Vagina (tissue), 2 donors: ENCODE measurements at places on chromosomes 13 and 19. TPM values are rescaled to one million over a fixed set of nuclear protein-coding genes. Genes with fewer than 3 reads are reported as not detected.

DNA sequence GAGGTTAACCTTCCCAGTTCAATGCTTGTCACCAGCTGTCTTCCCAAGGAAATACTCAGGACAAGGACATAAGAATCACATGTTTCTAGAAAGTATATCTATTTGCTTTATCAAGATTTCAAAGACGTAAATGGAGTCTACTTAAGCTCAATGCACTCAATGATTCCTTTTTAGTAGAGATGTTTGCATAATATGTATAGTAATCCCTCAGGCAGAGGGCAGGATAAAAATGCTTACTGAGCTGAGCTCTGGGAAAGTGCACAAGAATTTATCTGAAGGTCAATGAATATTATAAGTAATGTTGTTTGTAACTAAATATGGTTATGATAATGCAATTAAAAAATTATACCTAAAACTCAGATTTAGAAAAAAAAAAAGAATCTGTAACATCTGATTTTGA, 1309.4 kb upstream of the SLC10A2 start:
- no peak for DNase-seq

The PRSS57 gene
- total RNA-seq = not detected

The CYP2A7 gene
- total RNA-seq = 4.9 TPM

DNA sequence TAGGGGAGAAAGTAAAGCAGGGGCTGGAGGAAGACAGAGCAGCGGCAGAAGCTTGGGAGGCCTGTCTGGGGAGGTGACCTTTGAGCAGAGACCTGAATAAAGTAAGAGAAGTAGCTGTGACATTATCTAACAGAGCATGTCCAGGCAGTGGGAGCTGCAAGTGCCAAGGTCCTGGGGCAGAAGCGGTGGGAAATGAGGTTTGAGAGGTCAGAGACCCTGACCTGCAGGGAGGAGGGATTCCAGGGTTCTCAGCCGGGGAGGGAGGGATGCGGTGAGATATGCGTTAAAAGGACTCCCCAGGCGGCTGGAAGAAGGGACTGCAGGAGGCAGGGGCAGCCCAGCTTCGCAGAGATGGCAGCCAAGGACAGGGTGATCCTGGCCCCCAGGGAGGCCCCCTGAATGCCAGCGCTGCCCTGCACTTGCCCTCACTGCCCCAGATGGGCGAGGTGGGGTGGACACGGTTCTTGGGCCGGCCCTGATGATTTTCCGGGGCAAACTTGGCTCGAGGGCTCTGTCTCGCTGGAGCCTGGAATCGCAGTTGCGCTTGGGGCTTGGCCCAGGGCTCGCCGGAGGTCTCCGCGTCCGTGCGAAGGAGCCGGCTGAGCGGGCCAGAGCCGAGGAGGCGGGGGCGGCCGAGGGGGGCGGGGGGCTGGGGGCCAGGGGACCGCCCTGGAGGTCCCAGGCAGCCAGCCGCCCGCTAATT, 3.2 kb downstream of the CRLF1 start:
- no peak for DNase-seq

- DNase-seq = no peak
Measured at GRCh38 chr13:43785261-43785649, 1.5 kb downstream of the ENOX1 start.

GRCh38 chr19:31612873-31613272, 263.6 kb upstream of the TSHZ3 start:
- DNase-seq = no peak

DNA sequence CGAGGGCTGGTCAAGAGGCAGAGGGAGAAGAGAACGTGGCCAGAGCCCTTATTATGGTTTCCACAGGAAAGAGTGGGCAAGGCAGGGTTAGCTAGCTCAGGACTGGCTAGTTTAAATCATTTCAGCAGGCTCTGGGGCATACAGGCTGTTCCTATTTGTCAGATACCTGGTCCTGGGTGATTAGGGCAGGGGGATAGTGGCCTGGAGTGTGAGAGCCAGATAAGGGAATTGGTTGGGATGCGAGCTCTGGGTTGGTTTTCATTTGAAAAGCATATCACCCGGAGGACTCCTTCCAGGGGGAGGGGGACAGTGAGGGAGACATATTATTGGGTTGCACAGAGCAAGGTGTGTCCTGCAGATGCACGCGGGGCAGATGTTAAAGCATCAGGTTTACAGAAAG, 75.3 kb upstream of the CLDN10 start:
- no peak for DNase-seq

The PNMA8B gene
- total RNA-seq = 2.7 TPM
